ENCODE measurements at places on chromosomes 7 and 10. TPM values are rescaled to one million over a fixed set of nuclear protein-coding genes. Genes with fewer than 3 reads are reported as not detected.

- no peak overlapping the region for H3K4me3 ChIP-seq
- DNase-seq, result no peak
- H3K4me1 ChIP-seq, result no peaks in the 10 kb centered on the region
- peaks cover 27% of the 10 kb centered on the region for H3K36me3 ChIP-seq
- H3K27ac ChIP-seq, result no peak overlapping the region
These were observed 39.3 kb downstream of the HBP1 start for GRCh38 chr7:107208024-107208521.

GRCh38 chr7:158020706-158021095, 566.9 kb downstream of the PTPRN2 start:
- H3K36me3 ChIP-seq, result no peaks in the 10 kb centered on the region
- H3K4me1 ChIP-seq, result no peaks in the 10 kb centered on the region
- H3K27ac ChIP-seq, result no peak overlapping the region
- H3K27me3 ChIP-seq, result no peaks in the 10 kb centered on the region
- H3K4me3 ChIP-seq, result no peak overlapping the region

- DNase-seq, result no peak
- H3K4me3 ChIP-seq, result no peak overlapping the region
- H3K4me1 ChIP-seq, result no peaks in the 10 kb centered on the region
- H3K27ac ChIP-seq, result no peak overlapping the region
- no peaks in the 10 kb centered on the region for H3K27me3 ChIP-seq
- no peaks in the 10 kb centered on the region for H3K36me3 ChIP-seq
These were observed 51.9 kb downstream of the ASZ1 start for GRCh38 chr7:117375380-117375779.

FGFR2 gene
- not detected for total RNA-seq

- peaks cover 2% of the 10 kb centered on the region for H3K27me3 ChIP-seq
- no peaks in the 10 kb centered on the region for H3K4me1 ChIP-seq
- H3K36me3 ChIP-seq, result no peaks in the 10 kb centered on the region
- no peak overlapping the region for H3K27ac ChIP-seq
- DNase-seq, result no peak
These were observed 906.2 kb downstream of the LRMDA start for GRCh38 chr10:76337641-76338040.

PKD2L1 gene
- total RNA-seq, result not detected

GRCh38 chr7:151001546-151001945, 10.7 kb downstream of the NOS3 start:
- no peak overlapping the region for H3K27ac ChIP-seq
- no peak overlapping the region for H3K4me3 ChIP-seq
- DNase-seq, result no peak
- H3K4me1 ChIP-seq, result peaks cover 6% of the 10 kb centered on the region

DNA sequence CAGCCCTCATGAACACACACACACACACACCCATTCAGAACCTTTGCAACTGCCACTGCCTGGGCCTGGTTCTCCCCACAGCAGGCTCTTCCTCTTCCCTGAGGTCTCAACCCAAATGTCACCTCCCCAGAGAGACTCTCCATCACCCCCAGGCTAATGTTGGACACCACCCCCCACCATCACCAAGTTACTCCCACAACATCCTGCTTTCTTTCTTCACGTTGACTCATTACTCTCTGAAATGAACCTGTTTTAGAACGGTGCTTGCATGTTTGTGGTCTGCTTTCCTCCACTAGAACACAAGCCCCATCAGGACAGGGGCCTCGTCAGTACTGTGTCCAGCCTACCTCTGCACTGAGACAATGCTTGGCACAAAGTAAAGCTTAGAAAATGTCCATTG, 16.0 kb downstream of the AFAP1L2 start:
- H3K27me3 ChIP-seq, result peaks cover 8% of the 10 kb centered on the region
- no peak overlapping the region for H3K4me3 ChIP-seq
- H3K36me3 ChIP-seq, result peaks cover 4% of the 10 kb centered on the region
- no peak for DNase-seq

GRCh38 chr7:156401617-156402016, 239.0 kb upstream of the RNF32 start:
- no peaks in the 10 kb centered on the region for H3K4me1 ChIP-seq
- H3K36me3 ChIP-seq, result no peaks in the 10 kb centered on the region
- H3K4me3 ChIP-seq, result no peak overlapping the region
- no peak overlapping the region for H3K27ac ChIP-seq
- no peak for DNase-seq

CYCS gene
- total RNA-seq, result 280 TPM

DNA sequence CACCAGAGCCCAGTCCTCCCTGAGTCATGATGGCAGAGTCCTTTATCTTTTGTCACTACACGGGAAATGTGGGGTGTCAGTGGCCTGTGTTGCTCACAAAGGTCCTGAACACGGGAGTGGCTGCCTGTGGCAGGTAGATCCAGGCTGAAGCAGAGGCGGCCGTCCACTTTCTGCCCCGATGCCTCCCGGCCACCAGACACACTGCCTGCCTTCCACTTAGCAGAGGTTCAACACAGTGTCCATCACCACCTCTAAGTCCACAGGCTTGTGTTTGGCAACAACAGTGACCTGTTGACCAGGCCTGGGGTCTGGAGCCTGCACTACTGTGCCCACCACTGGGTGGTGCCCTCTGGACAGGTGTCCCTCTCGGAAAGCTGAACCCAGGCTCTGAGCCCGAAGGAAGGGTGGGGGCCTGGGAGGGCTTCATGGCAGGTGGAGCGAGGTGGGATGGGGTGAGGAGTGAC, 49.9 kb upstream of the CAMK2B start:
- peaks cover 15% of the 10 kb centered on the region for H3K27me3 ChIP-seq
- H3K27ac ChIP-seq, result no peak overlapping the region
- no peak overlapping the region for H3K4me3 ChIP-seq
- no peak for DNase-seq

- no peak overlapping the region for H3K4me3 ChIP-seq
- no peaks in the 10 kb centered on the region for H3K36me3 ChIP-seq
- H3K27me3 ChIP-seq, result peaks cover 7% of the 10 kb centered on the region
- H3K27ac ChIP-seq, result no peak overlapping the region
These were observed 37.5 kb downstream of the TAS2R41 start for GRCh38 chr7:143514995-143515735.

GRM3 gene
- total RNA-seq, result not detected

GRCh38 chr7:13602036-13602435, 387.4 kb downstream of the ETV1 start:
- H3K36me3 ChIP-seq, result no peaks in the 10 kb centered on the region
- H3K4me3 ChIP-seq, result no peak overlapping the region
- no peak for DNase-seq
- H3K4me1 ChIP-seq, result no peaks in the 10 kb centered on the region
- H3K27me3 ChIP-seq, result no peaks in the 10 kb centered on the region

GRCh38 chr7:47912332-47912731, 35.9 kb downstream of the PKD1L1 start:
- no peaks in the 10 kb centered on the region for H3K4me1 ChIP-seq
- no peak overlapping the region for H3K27ac ChIP-seq

PDE6C gene
- not detected for total RNA-seq

DNA sequence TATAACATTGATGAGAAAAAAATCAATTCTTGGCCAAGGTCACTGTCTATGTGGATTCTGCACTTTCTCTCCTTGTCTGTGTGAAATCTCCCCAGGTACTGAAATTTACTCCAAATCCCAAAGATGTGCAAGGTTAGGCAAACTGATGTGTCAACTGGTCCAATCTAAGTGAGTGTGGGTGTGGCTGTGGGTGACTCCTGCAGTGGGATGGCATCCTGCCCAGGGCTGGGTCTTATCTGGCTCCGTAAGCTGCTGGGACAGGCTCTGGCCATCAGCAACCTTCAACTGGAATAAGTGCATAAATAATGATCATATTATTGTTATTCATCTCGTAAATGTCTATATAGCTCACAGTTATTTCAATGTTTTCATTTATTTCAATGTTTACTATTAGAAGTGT, 79.3 kb downstream of the JCAD start:
- no peaks in the 10 kb centered on the region for H3K4me1 ChIP-seq
- H3K36me3 ChIP-seq, result peaks cover 2% of the 10 kb centered on the region
- H3K27me3 ChIP-seq, result peaks cover 8% of the 10 kb centered on the region
- no peak for DNase-seq
- no peak overlapping the region for H3K4me3 ChIP-seq

GPR22 gene
- total RNA-seq, result not detected

GRCh38 chr7:23214423-23214822, 32.2 kb upstream of the GPNMB start:
- no peak overlapping the region for H3K27ac ChIP-seq
- peaks cover 12% of the 10 kb centered on the region for H3K27me3 ChIP-seq
- no peaks in the 10 kb centered on the region for H3K36me3 ChIP-seq
- no peak overlapping the region for H3K4me3 ChIP-seq
- no peak for DNase-seq
- no peaks in the 10 kb centered on the region for H3K4me1 ChIP-seq

GRCh38 chr7:33044986-33045385, 17.6 kb downstream of the NT5C3A start:
- H3K36me3 ChIP-seq, result peaks cover 1% of the 10 kb centered on the region
- no peak overlapping the region for H3K4me3 ChIP-seq
- no peak for DNase-seq
- no peaks in the 10 kb centered on the region for H3K27me3 ChIP-seq

ALDH18A1 gene
- 127 TPM for total RNA-seq

WNT16 gene
- total RNA-seq, result not detected

GCC1 gene
- 16.8 TPM for total RNA-seq

TMEM273 gene
- total RNA-seq, result 16.2 TPM

DNA sequence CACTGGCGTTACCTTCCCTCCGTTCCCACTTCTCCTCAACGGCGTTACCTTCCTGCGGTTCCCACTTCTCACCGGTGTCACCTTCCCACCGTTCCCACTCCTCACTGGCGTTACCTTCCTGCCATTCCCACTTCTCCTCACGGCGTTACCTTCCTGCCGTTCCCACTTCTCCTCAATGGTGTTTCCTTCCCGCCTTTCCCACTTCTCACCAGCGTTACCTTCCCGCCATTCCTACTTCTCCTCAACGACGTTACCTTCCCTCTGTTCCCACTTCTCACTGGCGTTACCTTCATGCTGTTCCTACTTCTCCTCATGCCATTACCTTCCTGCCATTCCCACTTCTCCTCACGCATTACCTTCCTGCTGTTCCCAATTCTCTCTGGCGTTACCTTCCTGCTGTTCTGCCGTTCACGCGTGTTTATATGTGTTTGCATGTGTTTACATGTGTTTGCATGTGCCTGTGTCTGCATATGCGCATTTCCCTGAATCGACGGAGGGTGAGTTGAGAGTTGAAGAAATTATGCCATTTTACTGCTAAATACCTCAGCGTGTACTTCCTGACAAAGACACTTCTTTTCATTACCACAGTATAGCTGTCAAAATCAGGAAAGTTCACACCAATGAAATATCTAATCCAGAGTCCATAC, 23.2 kb upstream of the CFAP46 start:
- no peak overlapping the region for H3K4me3 ChIP-seq
- peaks cover 15% of the 10 kb centered on the region for H3K27me3 ChIP-seq
- no peak overlapping the region for H3K27ac ChIP-seq
- no peak for DNase-seq
- peaks cover 16% of the 10 kb centered on the region for H3K4me1 ChIP-seq

DNA sequence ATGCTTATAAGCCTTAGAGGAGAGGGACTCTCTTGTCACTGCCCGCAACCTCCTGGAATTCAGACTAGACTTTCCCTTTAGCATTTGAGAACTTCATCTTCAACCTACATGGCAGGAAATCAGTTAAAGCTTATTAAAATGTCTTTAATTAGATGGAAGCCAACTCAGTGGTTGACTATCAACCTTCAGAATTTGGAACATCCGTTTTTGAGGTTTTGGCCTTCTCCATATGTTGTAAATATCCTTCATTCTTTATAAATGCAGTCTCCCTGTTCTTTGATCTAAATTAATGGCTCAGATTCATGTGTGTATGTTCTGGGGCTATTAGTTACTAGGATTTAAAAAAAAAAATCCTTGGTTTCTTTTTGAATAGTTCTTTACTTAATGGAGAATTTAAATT, 85.0 kb downstream of the ANKRD61 start:
- no peak overlapping the region for H3K4me3 ChIP-seq
- DNase-seq, result no peak
- H3K36me3 ChIP-seq, result peaks cover 69% of the 10 kb centered on the region
- peaks cover 28% of the 10 kb centered on the region for H3K4me1 ChIP-seq

GRCh38 chr7:43624156-43624555, 41.2 kb downstream of the STK17A start:
- H3K4me3 ChIP-seq, result no peak overlapping the region
- peaks cover 53% of the 10 kb centered on the region for H3K36me3 ChIP-seq
- H3K27me3 ChIP-seq, result no peaks in the 10 kb centered on the region
- no peak for DNase-seq

DNA sequence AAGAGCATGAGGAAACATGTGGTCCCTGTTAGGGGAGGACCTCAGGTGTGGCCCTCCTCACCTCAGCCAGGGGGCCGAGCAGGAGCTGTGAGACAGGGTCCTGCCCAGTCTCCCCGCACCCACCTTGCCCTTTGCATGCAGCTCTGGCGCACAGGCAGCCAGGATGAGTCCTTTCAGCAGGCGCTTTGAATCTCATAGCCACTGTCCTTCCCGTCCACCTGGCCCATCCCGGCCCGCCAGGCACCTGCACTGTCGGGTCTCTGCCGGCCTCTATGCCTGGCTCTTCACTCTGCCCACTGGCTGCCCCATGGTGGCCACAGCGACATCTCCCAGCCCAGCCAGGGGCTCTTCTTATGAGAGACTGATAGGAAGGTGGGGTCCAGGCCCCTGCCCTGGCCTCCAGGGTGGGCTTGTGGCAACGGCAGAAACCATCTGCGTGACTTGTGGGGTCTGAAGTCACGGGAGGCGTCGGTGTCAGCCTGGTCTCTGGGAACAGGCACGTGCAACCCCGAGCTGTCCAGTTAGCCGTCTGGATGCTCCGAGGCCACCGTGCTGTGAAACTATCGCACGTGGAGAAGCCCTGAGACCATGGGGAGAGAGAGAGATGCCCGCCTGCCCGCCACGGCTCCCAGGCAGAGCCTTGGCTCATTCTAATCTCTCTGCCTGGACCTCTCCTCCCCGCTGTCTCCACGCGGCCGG, 37.4 kb downstream of the FOXL3 start:
- no peaks in the 10 kb centered on the region for H3K36me3 ChIP-seq
- H3K4me1 ChIP-seq, result no peaks in the 10 kb centered on the region
- H3K27ac ChIP-seq, result no peak overlapping the region
- DNase-seq, result no peak
- H3K4me3 ChIP-seq, result no peak overlapping the region

ABCB1 gene
- 3.3 TPM for total RNA-seq

PRPS1L1 gene
- not detected for total RNA-seq

VWDE gene
- 1.6 TPM for total RNA-seq
